Naive thymus-derived CD4-positive, alpha-beta T cell (primary cell): ENCODE measurements at places on chromosomes 2 and 18. TPM values are rescaled to one million over a fixed set of nuclear protein-coding genes. Genes with fewer than 3 reads are reported as not detected.

Gene ACMSD
- not detected in 2 replicates for total RNA-seq

DNA sequence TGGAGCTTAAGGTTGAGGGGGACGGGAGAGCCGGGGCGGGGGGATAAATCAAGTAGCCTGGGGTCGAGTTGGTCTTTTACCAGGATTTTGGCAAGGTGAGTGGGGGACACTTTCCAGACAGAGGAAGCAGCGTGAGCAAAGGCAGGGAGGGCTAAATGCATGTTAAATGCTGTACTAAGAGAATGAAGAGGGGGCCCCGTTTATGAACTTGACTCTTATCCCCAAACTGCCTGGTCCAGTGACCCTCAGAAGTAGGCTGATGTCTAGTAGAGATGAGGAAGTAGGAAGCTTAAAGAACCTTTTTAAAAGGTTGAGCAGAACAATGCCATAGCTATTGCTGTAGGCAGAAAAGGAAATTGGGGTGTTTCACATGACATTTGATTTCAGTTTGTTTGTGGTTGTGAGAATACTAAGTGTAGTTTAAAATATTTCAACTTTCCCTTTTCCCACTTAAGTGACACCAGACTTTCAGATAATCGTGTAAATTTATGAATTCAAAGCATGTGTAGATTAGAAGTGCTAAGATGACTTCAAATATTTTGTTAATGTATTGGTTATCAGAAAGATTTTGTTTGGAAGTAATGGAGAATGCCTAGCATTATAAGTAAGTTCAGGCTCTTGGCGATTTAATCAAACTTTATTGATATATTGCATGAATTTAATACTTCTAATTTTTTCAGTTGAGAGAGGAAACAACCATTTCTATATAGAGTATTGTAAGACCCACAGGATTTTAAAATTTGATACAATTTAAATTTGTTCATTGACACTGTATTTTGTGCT lies 1.8 kb downstream of the REL start:
- peak overlapping the region; percentile 100 for H3K27ac ChIP-seq
- peak overlapping the region; percentile 83 for H3K4me3 ChIP-seq
- DNase-seq: no peak

DNA sequence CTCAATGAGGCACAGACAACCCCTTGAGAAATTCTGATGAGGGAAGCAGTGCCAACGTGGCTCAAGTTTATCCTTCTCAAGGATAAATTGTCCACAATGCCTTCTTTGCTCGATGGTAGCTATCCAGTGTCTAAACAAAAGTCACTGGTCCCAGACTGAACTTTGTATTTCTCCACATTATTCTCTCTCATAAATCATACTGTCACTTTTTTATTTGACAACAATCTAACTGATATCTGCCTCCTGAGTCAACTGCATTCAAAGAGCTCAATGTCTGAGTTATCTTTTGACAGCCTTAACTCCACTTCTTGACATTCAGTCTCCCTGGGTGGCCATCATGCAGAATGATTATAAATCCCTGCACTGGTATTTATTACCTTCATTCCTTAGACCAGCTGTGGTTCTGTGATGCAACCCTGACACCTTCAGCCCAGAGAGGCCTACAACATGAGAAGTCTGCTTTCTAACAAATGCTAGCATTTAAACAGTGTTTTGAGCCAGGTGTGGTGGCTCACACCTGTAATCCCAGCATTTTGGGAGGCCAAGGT lies 38.2 kb downstream of the IMMT start:
- H3K27me3 ChIP-seq: no peaks in the 10 kb centered on the region
- DNase-seq: no peak
- no peak overlapping the region for H3K4me3 ChIP-seq
- H3K27ac ChIP-seq: no peak overlapping the region
- H3K36me3 ChIP-seq: peaks cover 75% of the 10 kb centered on the region

DNA sequence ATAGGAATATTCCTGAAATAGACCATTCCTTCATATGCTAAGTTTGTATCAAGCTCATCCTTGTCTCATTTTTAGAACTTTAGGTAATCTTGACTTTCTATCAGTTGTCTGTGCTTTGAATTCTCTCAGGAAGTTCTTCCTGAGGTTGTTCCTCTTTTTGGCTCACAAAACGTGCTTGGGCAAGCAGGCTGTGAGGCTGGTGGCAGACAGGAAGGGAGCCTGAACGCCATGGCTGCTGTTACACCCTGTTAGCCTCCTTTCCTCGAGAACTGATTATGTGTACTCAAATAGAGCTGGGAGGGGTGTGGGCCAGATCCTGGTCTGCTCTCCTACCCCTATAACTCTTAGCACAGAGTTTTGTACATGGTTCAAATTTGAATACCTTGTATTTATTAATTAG lies 136.4 kb upstream of the CELF4 start:
- H3K36me3 ChIP-seq: no peaks in the 10 kb centered on the region
- no peak overlapping the region for H3K27ac ChIP-seq
- H3K4me3 ChIP-seq: no peak overlapping the region
- no peaks in the 10 kb centered on the region for H3K4me1 ChIP-seq

DNA sequence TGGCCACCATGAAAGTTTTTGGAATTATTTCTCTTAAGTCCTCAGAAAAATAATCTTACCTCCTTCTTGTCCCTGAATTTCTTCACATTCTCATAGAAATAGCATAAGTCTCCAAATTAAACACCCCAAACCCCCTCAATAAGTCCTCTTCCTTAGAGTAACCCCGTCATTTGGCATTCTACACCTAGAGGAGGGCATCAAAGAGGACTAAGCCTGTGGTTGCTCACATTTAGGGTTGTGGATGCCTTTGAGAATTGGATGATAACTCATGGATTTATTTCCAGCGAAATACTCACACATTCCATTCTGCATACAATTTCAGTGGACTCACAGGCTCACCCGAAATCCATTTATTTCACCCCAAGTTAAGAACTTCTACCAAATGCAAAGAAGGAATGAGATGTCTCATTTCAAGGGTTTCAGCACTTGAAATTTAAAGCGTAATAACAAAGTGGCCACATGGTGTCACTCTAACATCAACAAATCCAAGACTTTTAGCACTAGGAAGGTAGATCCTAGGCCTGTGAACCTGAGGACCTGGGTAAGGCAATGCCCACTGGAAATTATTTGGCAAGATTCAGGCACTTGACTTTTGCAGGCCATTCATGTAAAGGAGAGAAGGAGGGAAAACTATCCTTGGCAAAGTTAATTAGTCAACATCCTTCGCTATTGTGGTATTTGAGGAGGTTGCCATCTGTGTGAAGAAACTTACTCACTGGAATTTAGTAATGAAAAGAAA lies 24.6 kb downstream of the DYTN start:
- no peaks in the 10 kb centered on the region for H3K27me3 ChIP-seq
- no peaks in the 10 kb centered on the region for H3K36me3 ChIP-seq
- no peaks in the 10 kb centered on the region for H3K4me1 ChIP-seq

DNA sequence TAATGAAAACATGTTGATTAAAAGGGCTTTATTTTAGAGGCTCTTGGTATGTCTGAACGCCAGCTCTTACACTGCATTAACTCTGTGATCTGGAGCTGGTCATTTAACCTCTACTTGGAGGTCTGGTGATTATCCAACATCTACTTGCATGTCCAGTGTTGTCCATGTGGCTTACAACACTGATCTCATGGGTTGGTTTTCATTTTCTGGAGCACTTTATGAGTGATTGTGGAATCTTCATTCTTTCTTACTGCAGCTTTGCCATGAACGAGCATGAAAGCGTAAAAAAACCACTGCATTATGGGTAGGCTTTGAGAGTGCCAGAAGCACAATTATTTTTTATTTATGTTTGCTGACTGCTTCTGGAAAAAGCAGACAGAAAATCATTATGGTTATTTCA lies 4.8 kb downstream of the CCDC195 start:
- no peaks in the 10 kb centered on the region for H3K4me1 ChIP-seq
- DNase-seq: no peak

GRCh38 chr2:188850786-188851185 lies 123.4 kb upstream of the COL3A1 start:
- H3K36me3 ChIP-seq: no peaks in the 10 kb centered on the region
- H3K27ac ChIP-seq: no peak overlapping the region
- H3K4me3 ChIP-seq: no peak overlapping the region
- no peaks in the 10 kb centered on the region for H3K4me1 ChIP-seq
- H3K27me3 ChIP-seq: no peaks in the 10 kb centered on the region
- DNase-seq: no peak

GRCh38 chr2:78476619-78477229 lies 548.8 kb upstream of the REG3G start:
- no peak for DNase-seq
- no peak overlapping the region for H3K4me3 ChIP-seq
- no peaks in the 10 kb centered on the region for H3K27me3 ChIP-seq
- no peaks in the 10 kb centered on the region for H3K4me1 ChIP-seq
- H3K27ac ChIP-seq: no peak overlapping the region

- no peak for DNase-seq
- H3K27me3 ChIP-seq: no peaks in the 10 kb centered on the region
- H3K36me3 ChIP-seq: no peaks in the 10 kb centered on the region
Measured at GRCh38 chr2:197560146-197560665, 44.3 kb downstream of the MOB4 start.

Gene ALPP
- 0.24 TPM for total RNA-seq

- H3K27ac ChIP-seq: no peak overlapping the region
- H3K27me3 ChIP-seq: no peaks in the 10 kb centered on the region
- peaks cover 23% of the 10 kb centered on the region for H3K4me1 ChIP-seq
- no peak for DNase-seq
- no peak overlapping the region for H3K4me3 ChIP-seq
Measured at GRCh38 chr2:85413592-85414420, 3.6 kb upstream of the CAPG start.

Gene CENPA
- total RNA-seq: 22.7 and 25.6 TPM in 2 replicates

DNA sequence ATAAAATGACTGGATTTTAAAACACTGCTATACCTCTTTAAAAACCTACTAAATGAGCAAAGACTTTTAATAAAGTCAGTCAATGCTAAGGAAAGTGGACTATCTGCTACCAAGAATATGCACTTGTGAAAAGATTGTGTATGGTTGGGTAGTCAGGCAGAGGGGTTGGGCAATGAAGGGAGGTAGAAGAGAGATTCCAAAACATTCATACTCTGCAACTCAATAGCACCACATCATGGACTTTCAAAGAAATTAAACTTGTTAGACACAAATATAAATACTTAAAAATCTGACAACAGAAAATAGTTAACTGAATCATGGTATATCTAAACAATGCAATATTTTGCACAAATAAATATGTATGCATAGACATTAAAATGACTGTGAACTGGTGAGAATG lies 139.9 kb upstream of the MAPRE2 start:
- H3K36me3 ChIP-seq: no peaks in the 10 kb centered on the region
- H3K27me3 ChIP-seq: no peaks in the 10 kb centered on the region
- H3K4me1 ChIP-seq: no peaks in the 10 kb centered on the region
- no peak overlapping the region for H3K27ac ChIP-seq
- no peak for DNase-seq

Gene ZNF142
- total RNA-seq: 38.7 TPM

GRCh38 chr18:13324880-13325279 lies 106.3 kb downstream of the LDLRAD4 start:
- no peaks in the 10 kb centered on the region for H3K4me1 ChIP-seq
- no peaks in the 10 kb centered on the region for H3K36me3 ChIP-seq
- no peak for DNase-seq
- no peak overlapping the region for H3K4me3 ChIP-seq
- no peaks in the 10 kb centered on the region for H3K27me3 ChIP-seq
- no peak overlapping the region for H3K27ac ChIP-seq

GRCh38 chr2:103159018-103159417 lies 397.2 kb downstream of the TMEM182 start:
- DNase-seq: no peak
- H3K4me3 ChIP-seq: no peak overlapping the region
- H3K36me3 ChIP-seq: no peaks in the 10 kb centered on the region
- no peak overlapping the region for H3K27ac ChIP-seq
- no peaks in the 10 kb centered on the region for H3K4me1 ChIP-seq

DNA sequence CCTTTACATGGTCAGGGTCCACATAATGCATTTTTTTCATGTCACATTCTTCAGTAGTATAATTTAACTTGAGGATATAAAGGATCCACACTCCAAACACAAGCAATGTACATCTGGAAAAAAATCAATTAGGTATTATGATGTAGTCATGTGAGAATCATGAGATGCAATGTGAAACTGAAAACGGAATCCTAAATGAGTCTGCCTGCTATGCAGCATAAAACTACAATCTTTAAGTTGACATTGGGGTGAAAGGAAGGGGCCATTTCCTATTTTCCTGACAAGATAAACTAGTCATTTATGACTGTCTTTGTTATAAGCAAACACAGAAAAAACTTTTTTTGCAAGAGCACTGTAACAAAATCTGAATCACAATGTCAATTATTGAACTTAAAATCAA lies 27.6 kb downstream of the ST3GAL5 start:
- peak overlapping the region; percentile 32 for H3K27ac ChIP-seq
- H3K36me3 ChIP-seq: peaks cover 13% of the 10 kb centered on the region
- H3K4me1 ChIP-seq: peaks cover 16% of the 10 kb centered on the region
- no peak for DNase-seq

DNA sequence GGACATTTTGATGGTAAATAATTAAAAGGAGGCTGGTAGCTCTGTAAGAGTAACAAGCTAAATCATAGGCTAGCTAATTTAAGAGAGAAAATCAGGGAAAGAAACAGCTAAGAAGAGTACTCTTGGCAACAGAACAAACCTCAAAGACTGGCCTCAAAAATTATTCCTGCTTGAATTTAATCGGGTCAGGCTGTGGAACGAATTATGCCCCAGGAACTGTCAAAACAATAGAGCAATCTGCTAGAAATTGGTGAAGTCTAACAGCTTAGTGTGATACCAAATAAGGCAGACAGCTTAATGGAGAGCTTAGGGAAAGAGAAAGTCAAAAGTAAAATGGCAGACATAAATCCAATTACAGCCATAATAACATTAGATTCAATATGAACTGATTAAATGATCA lies 215.7 kb downstream of the MREG start:
- H3K36me3 ChIP-seq: no peaks in the 10 kb centered on the region
- no peak for DNase-seq
- H3K4me1 ChIP-seq: no peaks in the 10 kb centered on the region

DNA sequence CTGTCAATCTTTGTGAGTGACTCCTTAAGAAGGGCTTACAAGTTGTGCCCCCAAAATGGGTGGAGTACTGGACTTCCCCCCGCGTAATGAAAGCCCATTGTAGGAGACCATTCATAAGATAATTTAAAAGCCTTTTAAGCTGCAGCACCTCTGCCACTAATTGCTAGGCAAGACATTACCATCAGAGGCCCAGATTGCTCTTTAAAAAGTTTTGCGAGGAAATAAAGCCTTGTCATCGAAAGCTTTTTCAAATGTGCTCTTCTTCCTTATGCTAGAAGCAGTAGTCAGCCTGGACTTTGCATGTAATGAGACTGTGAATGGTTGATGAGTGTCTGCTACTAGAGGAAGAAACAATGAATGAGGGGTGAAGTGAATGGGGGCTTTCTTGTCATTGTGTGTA lies 345.3 kb upstream of the CDH2 start:
- H3K36me3 ChIP-seq: no peaks in the 10 kb centered on the region
- H3K27ac ChIP-seq: no peak overlapping the region
- no peaks in the 10 kb centered on the region for H3K4me1 ChIP-seq
- H3K27me3 ChIP-seq: no peaks in the 10 kb centered on the region
- H3K4me3 ChIP-seq: no peak overlapping the region

Gene UPP2
- not detected for total RNA-seq
